ENCODE measurements at places on chromosomes 1 and 21.

DNA sequence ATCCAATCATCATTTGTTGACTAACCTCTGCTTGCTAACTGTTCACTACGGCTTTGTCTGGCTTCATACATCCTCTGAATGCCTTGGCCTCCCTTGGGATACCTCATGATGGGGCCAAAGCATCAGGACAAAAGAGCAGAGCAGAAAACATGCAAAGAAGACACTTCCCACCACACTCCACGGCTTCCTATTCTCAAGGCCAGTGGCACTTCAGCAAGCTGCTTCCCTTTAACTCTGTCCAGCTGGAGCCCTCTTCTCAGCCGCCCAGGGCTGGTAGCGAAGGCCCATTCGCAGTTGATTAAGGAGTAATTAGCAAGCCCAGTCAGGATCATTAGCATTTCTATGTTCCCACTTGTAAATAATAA is 224.3 kb upstream of the FGGY start:
- no peak for DNase-seq

DNA sequence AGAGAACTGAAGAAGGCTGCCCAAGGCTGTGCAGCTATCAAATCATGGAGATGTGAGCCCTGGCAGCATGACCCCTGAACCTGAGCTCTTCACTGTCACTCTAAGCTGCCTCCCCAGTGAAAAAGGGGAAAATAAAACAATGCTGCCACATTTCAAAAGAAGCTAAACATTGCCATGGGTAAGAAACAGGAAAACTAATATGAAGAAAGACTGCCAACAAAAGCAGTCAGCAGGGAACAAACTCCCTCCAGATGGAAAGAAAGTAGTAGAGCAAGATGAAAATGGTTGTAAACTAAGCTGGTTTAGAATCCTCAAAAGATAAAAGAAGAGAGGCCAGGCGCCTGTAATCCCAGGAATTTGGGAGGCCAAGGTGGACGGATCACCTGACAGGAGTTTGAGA is 36.2 kb upstream of the CSF1 start:
- DNase-seq: no peak

DNA sequence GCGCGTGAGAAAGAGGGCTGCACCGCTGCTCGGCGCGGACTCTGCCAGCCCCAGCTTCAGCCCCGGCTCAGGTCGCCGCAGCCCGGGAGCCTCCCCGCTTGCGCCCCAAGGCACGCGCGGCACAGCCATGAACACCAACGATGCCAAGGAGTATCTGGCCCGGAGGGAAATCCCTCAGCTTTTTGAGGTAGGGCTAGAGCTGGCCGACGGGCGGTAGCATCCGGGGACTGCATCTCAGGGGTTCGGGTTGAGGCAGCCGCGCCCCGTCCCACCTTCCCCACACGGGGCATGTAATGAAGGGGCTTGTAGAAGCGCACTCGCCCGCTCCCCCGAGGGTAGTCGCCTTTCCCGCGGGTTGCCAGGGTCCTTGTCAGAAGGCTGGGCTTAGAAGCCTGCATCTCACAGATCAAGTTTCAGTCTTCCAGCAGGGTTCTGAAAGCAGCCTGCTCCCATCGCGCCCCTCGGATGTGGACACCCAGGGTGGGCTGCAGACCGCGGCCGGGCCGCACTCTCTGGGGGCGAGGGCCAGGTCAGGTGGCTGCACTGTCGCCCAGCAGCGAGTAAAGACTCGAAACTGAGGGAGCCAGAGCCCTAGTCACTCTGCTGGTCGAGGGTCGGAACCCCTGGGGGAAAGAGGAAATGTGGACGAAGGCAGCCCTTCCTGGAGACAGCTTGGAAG is 507 bp downstream of the AK5 start:
- no peak for DNase-seq

GRCh38 chr21:35406635-35407034 is 357.5 kb upstream of the RUNX1 start:
- DNase-seq: no peak

GRCh38 chr1:51523931-51524330 is 4.9 kb upstream of the EPS15 start:
- DNase-seq: no peak

- DNase-seq: no peak
These were observed 59.1 kb upstream of the TRAPPC10 start for GRCh38 chr21:43953021-43953420.

GRCh38 chr21:45555251-45555556 is 13.0 kb upstream of the SLC19A1 start:
- DNase-seq: no peak

All from brain pericyte (primary cell).